ENCODE measurements at places on chromosomes 4 and X.

GRCh38 chr4:20172070-20172760 lies 79.5 kb upstream of the SLIT2 start:
- peak; percentile 34 for DNase-seq

GRCh38 chr4:156673483-156673882 lies 298.1 kb downstream of the PDGFC start:
- DNase-seq: peak; percentile 64

DNA sequence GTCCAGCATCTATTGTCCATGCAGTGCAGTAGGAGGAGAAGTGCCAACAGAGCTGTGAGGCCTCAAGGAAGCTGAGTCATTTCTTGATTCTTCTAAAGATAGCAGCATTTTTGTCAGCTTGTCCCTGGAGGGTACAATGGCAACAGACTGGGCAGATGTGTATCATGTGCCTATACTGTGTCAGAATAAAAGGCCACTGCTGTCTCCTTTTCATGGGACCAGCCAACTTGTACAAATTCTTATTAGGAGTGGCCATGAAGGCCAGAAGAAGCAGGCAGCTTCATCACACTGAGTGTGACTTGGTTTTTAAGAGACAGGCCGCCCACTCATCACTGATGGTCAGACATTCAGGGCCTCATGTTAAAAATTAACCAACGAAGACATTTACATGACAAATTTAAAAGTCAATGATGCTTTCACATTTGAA lies 185.0 kb upstream of the FAM241A start:
- peak; percentile 70 for DNase-seq

DNA sequence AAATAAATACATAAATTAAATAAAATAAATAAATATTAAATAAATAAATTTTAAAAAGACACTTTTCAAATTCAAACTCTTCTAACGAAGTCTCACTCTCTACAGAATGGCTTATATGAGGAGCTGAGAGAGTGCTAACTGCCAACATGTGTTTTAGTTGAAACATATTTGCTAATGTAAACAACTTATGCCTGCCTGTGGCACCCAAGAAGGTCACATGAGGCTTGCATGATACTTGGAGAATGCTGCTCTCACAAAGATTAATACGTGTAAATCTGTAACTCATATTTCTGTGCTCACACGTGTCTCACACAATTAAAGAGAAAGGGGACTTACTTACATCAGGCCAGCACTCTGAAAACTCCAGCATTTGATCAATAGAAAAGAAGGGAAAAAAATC lies 43.2 kb upstream of the PITX2 start:
- no peak for DNase-seq

DNA sequence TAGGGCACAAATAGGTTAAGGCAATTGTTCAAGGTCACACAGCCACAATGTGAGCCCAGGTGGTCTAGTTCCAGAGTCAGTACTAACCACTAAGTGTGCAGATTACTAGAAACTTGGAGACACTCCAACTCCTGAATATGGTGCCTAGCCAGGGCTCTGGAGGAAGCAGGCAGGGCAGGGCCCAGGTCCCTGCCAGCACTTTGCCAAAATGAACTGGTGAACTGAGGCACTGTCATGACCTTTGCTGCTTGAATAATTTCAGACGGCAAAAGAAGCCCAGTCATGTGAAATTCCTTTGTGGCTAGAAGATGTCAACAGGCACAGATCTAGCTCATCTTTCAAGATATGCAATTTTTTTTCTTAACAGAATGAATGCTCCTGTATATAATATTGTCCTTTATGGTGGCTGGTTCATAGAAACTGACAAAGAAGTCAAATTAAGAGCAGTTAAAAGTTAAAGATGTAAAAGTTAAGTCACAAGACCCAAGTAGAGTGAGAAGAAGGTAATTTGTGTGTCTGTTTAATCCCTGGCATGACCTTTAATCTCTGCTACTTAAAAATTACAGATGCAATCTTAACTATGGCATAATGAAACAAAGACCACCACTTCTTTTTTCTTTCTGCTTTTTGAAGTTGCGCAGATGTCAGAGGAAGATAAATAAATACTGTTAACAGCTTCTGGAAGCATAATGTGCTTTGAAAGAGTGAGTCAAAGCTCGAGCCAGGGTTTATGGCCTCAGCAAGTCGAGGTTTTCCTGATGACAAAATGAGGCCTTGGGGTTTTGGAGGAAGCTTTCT lies 54.1 kb downstream of the SHROOM3 start:
- DNase-seq: no peak

DNA sequence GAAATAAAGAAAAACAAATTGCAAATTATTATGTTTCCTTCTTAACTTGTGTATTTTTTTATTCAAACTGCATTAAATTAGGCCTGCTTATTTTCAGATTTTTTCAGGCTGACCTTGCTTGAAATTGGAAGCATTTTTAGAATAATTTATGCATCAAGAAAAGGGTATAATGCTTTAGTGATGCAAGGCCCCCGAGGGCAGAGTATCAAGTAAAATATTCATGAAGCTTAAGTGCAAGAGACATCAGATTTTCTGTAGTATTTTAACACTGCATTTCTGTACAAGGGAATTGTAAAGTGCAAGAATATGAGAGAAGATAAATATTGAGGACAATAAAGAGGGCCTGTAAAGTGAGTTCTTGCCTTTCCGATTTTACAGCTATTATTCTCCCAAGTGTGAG lies 485.8 kb upstream of the ATOH1 start:
- DNase-seq: no peak
